CD8-positive, alpha-beta T cell (primary cell): ENCODE measurements at places on chromosomes 13 and 19.

DNA sequence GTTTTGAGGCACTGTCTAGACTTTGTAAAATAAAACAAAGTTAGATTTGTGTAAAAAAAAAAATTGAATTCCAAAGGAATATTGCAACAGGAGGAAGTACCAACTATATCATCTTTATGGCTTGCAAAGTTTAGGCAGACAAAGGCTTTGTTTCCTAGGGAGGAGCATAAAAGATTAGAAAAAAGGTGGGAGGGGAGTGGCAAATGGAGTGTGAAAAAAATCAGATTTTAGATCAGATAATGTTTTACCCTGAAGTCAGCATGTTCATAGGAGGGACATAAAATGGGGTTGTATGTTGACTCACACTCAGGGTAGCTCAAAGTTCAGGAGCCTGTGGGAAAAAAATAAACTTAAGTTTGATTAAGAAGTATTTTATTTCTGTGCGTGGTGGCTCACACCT lies 3.7 kb downstream of the ZNF85 start:
- DNase-seq: no peak

DNA sequence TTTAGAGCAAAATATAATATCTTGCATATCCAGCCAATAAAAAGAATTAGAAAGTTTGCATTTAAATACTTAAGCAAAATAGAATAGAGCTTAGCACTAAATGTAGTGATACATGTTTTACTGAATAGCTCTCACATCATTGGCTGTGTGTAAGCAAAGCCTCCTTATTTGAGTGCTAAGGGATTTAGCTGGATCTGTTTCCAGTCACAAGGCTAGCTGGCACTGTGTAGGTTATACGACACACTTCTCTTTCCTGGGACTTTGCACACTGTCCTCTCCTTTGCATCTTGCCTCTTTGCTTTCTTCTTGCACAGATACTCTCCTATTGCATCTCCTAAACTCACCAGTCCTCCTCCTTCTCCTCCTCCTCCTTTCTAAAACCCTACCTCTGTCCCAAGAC lies 423.8 kb downstream of the KLF5 start:
- no peak for DNase-seq

- DNase-seq: no peak
These were observed 392.6 kb downstream of the KLF5 start for GRCh38 chr13:73451221-73452029.

GRCh38 chr13:113350065-113350937 lies 13.6 kb downstream of the GRTP1 start:
- DNase-seq: no peak

- DNase-seq: no peak
These were observed 254.6 kb downstream of the COG6 start for GRCh38 chr13:39910041-39910440.

DNA sequence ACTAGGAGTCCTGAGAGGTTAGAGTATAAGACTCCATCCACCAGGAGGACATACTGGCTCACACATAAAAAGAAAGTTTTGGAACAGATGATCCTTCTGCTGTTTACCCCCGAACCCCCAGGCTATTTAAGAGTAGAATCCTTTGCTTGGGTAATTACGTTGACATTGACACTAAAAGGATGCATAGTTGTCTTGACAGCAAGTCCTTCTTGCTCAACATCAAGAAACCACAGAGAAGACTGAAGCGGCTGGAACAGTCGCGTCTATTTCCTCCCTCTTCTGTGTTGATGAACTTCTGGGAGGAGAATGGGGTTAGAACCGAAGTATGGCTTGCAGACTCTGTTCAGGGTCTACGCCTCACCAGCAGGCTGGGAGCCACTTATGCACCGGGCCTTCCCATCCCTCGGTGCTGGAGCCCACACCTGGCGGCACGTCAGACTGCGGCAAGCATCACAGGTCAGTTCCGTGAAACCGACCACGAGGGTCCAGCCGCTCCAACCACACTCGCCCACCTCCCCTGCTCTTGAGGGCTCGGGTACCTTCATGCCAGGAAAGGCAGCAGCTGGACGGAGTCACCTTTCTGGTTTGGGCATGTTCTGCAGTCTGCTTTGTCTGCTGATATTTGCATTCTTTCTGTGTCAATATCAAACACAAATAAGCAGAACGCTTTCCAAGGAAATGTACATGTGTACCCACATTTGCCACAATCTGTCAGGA lies 42.4 kb upstream of the RANBP3 start:
- no peak for DNase-seq

- DNase-seq: peak; percentile 18
These were observed 883 bp downstream of the ZNF441 start for GRCh38 chr19:11767633-11768133.

GRCh38 chr13:20494656-20495055 lies 31.0 kb downstream of the CRYL1 start:
- DNase-seq: no peak

- no peak for DNase-seq
These were observed 26.4 kb upstream of the DPP9 start for GRCh38 chr19:4749870-4750590.
